ENCODE measurements at places on chromosomes 7 and 10.

DNA sequence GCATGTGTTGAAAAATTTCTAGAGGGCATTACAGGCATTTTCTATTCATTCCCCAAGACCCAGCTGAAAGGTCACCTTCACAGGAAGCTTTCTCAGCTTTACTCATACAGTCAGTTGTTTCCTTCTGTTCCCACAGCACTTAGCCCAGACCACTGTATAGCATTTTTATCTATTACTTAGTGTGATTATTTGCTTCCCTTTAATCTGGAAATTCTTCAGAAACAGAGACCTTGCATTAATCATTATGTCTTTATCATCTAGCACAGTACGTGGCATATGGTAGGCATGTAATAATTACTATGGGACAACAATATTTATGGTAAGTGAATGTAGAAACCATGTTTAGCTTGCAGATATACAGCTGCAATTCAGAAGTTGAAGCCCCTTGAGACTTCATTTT is 38.2 kb upstream of the CDK6 start:
- DNase-seq: no peak

DNA sequence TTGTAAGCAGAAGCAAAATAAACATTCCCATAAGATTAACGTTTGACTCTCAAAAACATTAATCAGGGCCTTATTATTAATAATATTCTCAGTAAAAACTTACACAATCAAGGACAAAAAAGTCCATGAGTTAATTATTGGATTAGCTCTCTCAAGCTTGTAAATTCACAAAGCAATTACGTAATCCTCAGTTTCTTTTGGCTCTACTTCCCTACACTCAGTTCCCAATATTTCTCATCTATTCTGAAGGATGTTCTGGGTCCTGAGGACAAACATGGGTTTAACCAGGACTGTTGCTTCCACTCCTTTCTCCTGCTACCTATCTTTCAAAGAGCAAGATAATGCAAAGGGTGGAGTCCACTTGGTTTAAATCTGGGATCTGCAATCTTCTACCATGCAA is 15.1 kb downstream of the FBXL13 start:
- DNase-seq: no peak

- DNase-seq: no peak
Observed at GRCh38 chr10:31340343-31340742, 21.3 kb downstream of the ZEB1 start.

GRCh38 chr7:86961686-86962085 is 97.8 kb downstream of the ELAPOR2 start:
- DNase-seq: no peak

DNA sequence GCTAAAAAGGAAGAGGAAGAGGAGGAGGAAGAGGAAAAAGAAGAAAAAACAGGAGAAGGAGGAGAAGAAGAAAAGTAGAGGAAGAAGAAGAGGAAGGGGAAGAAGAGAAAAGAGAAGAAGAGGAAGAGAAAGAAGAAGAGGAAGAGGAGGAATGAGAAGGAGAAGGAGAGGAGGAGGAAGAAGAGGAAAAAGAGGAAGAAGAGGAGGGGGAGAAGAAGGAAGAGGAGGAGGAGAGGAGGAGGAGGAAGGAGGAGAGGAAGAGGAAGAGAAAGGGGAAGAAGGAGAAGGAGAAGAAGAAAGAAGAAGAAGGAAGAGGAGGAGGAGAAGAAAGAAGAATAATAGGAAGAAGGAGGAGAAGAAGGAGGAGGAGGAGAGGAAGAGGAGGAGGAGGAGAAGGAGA is 96.4 kb upstream of the GNA12 start:
- no peak for DNase-seq

GRCh38 chr10:59374916-59375315 is 12.6 kb upstream of the FAM13C start:
- no peak for DNase-seq

- no peak for DNase-seq
Observed at GRCh38 chr10:72106154-72106849, 18.0 kb upstream of the SPOCK2 start.

GRCh38 chr7:28311670-28312069 is 100.6 kb upstream of the CREB5 start:
- no peak for DNase-seq

DNA sequence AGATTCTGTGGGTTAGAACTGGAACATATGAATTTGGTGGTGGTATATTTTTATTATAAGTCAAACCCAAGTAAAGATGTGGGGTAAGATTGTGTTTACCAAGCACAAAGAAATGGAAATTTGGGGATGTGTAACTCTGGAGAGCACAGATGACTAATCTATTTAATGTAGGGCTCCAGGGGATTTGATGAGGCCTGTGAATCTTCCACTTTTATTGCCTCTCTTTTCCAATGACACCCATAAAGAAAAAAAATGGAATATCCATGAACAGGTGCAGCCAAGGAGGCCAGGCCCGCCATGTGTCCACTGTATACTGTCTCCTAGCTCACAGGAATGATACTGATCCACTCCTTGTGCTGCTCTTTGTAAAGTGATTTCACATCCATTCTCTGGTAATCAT is 2.8 kb downstream of the SRGN start:
- DNase-seq: no peak
